ENCODE measurements at places on chromosomes 5 and 9.

- DNase-seq, result no peak
Observed at GRCh38 chr9:93592008-93592642, 15.7 kb downstream of the PHF2 start.

DNA sequence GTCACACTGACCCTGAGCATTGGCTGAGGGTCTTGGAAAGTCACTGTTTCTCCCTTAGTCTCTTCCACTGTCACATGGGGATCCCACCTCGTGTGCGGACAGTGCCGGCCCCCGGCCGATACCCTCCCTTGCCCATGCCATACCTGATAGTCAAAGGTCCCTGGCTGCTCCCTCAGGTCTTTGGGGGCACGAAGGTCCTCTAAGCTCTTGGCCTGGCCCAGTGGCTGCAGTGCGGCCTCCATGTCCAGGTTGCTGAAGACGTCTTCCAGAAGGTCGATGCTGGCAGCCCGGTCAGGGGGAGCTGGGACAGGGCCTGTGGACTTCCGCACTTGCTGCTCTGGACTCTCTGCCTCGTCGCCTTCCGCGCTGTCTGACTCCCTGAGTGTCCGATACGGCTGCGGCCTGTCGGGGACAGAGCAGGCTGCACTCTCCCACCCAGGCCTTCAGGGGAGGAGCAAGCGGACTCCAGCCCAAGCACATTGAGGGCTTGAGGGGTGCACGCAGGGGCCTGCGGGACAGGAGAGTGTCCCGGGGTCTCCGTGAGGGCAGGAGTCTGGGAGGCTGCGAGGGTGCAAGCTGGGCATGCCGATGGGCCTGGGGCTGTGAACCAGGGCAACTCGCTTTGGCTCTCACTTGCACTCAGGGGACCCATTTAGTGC is 27.6 kb downstream of the CRB2 start:
- DNase-seq, result peak; percentile 16

DNA sequence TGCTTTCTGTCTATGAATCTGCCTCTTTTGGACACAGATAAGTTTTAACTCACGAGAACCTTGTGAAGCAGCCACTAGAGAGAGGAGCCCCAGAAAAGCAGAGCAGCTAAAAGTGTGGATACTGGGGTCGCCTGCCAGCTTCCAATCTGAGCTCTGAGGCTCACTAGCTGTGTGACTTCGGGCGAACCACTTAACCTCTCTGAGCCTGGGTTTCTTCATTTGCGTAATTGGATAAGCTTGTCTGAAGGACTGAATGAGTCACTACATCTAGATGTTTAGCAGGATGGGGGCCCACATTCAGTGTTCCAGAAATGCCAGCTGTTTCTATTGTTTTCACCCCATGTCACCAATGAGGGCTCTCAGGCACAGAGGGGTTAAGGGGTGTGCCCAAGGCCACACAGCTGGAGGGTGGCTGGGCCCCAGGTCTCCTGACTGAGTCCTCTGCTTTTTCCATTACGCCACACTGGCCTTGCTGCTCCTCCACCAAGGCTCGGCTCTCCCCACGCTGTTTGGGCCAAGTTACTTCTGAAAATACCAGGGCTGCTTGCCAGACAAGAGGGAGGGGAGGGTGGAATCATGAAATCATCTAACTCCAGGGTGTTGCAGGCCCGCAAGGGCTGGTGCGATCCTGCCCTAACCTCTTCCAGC is 36.2 kb downstream of the SH3PXD2B start:
- peak; percentile 91 for DNase-seq

DNA sequence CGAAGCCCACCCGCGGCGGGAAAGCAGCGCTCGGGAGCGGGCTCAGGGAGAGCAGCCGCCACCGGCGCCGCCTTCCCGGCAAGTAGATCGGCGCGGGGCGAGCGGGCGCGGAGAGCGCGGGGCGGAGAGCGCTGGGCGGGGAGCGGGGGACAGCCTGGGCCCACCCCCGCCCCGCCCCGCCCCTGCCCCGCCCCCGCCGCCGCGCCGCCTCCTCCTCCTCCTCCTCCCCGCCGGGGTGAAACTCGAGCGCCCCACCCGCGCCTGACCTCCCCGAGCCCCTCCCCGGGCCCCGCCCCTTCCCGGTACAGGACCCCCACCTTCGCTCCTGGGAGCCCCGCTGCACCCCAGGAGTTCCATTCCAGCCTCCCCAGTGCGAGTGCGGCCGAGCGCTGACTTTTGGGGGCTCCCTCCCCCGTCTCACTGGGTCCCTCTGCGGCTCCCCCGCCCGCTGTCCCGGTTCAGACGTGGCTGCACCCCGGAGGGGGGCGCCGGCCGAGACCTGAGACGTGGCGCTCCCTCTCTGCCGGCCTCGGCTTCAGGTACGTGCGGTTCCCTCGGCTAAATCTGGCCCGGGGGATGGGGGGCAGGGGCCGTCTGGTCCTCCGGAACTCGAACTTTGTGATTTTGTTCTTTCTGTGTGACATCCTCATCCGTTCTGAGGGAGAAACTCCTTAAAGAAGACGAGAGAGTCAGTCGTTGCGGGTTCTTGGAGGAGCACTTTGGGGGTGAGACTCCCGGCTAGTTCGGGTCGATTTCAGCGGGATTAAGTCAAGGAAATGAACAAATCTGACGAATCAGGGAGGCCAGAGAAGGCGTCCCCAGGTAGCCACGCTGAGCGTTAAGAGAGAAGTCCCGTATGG is at the start of gene SEMA5A:
SEMA5A (minus strand) TSS at position 84 of the 860 bp plus-strand sequence. CDS start 166,129 bp downstream, outside the sequence.
- peak; percentile 81 for DNase-seq

DNA sequence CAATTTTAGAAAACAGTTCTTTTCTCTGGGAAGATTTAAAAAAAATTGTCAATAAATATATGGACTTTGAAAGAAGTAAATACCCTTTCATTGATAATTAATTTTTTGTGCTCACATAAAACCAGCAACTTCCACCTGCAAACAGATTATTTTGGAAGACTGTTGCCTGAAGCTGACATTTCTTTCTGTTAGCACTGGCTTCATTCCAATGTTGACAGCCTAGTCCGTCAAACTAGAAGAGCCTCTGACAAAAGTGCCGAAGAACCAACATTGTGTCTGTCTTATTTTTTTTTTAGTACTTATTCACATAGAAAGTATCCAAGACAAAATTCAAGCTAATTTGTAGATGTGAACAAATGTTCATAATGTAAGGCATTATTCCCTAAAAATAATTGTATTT is 108.6 kb upstream of the TMEM161B start:
- DNase-seq, result no peak

- no peak for DNase-seq
Observed at GRCh38 chr9:124242331-124243194, 15.2 kb upstream of the NEK6 start.

DNA sequence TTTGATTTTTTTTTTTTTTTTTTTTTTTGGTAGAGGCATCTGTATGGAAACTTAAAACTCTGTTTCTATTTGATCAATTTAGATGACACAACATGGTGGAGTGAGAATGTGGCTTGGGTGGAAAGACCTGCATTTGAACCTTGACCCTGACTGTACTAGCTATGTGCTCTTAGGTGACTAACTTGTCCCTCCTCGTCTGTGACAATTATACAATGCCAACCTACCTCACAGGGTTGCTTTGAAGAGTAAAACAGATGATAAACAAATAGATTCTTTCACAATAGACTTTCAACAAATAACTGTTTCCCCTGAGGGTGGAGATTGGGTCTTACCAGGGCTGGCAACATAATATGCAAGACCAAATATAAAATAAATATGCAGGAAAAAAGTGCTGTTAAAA is 109.3 kb downstream of the CRB2 start:
- DNase-seq, result no peak

GRCh38 chr9:34034698-34035065 is 14.0 kb downstream of the UBAP2 start:
- DNase-seq, result no peak

DNA sequence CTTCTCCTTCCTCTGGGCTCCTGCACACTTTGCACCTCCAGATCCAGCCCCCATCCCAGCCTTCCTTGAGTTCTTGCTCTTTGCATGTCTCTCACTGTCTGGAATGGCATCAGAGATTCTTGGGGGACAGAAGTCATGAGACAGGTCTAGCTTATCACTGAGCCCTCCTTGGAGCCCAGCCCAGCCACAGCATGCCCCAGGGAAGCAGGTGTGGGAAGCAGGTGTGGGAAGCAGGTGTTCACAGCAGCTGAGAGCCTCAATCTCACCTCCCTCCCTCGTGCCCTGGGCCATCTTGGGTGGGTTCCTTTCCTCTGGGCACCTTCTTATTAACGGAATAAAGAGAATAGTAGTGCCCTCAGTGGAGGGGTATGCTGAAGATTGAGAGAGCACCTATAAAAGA is 27.2 kb downstream of the SLC6A7 start:
- DNase-seq, result no peak

- DNase-seq, result no peak
Observed at GRCh38 chr5:159286420-159287035, 23.4 kb downstream of the UBLCP1 start.

DNA sequence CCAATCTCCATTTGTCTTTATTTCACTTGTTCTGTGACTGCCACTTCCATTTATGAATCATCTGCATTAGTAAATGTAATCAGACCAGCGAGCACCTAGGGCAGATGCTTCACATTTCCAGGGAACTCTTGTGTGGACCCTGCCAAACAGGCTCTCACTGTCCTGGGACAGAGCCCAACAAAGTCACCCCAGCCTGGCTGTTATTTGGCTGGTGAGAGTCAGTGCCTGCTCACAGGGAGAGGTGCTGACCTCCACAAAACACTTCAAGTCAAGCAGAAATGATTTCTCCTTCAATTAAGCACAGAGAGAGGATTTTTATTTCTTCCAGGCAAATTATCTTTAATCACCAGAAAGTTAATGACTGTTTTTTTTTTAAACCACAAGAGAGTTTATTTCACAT is 568.0 kb downstream of the MTRR start:
- no peak for DNase-seq

GRCh38 chr9:126743041-126743440 is 61.8 kb upstream of the ZBTB43 start:
- no peak for DNase-seq

GRCh38 chr5:25448190-25448621 is 803.4 kb upstream of the CDH10 start:
- no peak for DNase-seq

- peak; percentile 39 for DNase-seq
Observed at GRCh38 chr9:20658677-20659473, 25.2 kb upstream of the FOCAD start.

DNA sequence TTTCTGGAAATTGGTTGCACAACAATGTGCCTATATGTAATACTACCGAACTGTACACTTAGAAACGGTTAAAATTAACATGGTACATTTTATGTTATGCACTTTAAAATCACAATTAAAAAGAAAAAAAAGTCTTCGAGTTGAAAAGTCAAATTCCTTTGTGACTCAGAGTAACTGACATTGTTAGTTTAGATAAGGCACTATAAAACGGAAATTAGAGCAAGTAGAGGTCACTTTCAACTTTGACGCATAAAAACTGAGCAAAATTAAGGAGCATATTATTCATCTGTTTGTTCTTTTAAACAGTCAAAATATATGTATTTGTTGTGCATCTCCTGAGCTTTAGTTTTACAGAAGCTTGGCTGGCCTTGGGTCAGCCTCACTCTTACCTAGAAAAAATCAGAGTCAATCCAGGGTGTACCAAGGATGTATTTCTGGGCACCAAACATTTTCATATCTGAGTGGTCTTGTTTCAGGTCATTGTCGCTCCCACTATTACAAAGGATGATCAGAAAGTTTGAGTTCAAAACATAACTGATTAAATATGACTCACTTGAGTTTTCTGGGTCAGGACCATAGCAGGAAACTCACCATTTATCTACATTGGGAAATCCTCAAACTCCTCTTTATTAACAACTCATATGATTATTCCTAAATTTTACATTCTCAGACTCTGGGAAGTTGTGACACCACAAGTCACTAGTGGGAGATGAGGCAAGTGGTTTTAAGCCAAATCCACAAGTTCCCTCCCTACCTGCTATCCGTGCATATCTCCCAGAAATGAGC is 160.6 kb downstream of the CCDC192 start:
- no peak for DNase-seq

DNA sequence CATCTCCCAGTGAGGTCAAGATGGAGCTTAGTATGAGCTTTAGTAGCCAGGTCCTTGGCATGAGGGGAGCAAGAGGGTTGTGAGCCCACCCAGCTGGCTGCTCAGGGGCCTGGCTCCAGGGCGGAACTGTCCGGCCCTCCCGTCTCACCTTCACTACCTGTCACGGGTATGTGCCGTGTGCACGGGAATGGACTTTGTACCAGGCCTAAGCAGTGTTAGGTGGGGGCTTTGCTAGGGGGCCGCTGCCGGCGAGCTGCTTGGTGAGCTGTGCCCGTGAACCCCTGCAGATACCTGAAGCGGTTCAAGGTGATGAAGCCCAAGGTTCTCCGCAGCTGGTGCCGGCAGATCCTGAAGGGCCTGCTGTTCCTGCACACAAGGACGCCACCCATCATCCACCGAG is 46.7 kb downstream of the WNK2 start:
- peak; percentile 44 for DNase-seq

DNA sequence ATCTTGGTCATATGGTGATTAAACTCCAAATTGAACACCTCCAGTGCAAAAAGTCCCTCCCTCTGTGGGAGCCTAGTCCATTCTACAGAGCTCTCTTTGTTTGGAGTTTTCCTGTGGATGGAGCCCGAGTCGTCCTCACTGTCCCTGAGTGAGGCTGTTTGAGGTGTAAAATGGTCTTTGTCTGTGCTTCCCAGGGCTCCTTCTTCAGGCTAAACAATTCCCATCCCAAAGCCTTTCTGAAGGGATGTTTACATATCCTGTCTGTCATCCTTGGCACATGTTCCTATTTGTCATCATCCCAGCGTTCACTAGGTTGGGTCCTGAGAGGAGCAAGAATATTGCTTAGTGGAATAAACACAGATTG is 68.9 kb downstream of the COL27A1 start:
- no peak for DNase-seq

GRCh38 chr5:14510156-14510734 is 71.3 kb upstream of the OTULINL start:
- DNase-seq, result no peak

DNA sequence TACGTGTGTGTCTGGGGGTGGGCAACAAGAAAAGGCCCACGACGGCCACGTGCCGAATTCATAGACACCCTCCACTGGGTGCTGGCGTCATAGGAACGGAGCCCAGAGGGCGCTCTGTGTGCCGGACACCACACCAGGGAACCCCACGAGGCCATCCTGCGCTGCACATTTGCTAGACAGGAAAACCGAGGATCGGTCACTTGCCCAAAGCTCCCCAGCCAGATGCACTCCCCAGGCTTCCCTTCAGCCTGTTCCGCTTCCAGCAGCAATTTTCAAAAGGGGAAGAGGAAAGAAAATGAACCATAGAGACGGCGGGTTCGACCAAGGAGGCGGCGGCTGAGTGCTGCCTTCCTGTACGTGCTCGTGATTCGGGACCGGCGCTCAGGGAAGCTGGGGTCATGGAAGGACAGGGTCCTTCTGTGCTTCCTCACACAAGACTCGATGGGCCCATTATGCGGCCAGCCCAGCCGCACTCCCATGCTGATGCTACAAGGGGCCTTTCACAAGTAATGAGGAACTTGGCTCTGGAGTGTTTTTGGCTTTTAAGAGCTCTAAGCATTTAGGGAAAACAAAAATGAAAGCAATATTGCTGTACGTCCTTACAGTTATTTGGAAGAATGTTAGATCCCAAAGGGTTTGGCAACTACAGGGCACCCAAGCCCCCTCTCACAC is 124.6 kb upstream of the SARDH start:
- DNase-seq, result peak; percentile 84

GRCh38 chr9:28967226-28967625 is 1393.9 kb upstream of the C9orf72 start:
- DNase-seq, result no peak

- no peak for DNase-seq
Observed at GRCh38 chr5:95621839-95622629, 2.1 kb downstream of the GPR150 start.

- DNase-seq, result no peak
Observed at GRCh38 chr9:79015951-79016350, 555.8 kb upstream of the TLE4 start.

- DNase-seq, result peak; percentile 79
Observed at GRCh38 chr9:16870596-16871335, at the start of gene BNC2. TSS of gene BNC2 (minus strand) at chr9:16870670. CDS start at chr9:16870648, 22 bp downstream.

All from Right ventricle myocardium inferior (tissue), 1 donor.